Vagina (tissue), 2 donors: ENCODE measurements at places on chromosomes 13 and 19.

GRCh38 chr19:58034477-58034793 is 610 bp downstream of the ZSCAN1 start:
- DNase-seq: no peak

DNA sequence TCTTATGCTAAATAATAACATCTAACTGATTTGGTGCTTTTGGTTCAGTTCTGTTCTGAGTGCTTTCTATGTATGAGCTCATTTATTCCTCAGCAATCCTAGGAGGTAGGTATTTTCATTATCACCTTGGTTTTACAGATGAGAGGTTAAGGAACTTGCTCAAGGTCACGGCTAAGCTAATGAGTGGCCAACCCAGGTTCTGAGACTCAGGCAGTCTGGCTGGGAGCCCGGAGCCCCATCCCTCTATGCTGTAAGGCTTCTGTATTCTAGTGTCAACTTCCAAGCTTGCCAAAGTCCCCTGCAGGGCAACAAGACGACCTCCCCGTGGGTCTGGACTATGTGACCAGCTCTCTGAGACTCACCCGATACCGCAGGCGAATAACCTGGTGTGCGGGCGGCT is 60.5 kb downstream of the PARP4 start:
- no peak for DNase-seq

GRCh38 chr19:4342314-4342614 is 1.1 kb upstream of the MPND start:
- DNase-seq: peak; percentile 96

DNA sequence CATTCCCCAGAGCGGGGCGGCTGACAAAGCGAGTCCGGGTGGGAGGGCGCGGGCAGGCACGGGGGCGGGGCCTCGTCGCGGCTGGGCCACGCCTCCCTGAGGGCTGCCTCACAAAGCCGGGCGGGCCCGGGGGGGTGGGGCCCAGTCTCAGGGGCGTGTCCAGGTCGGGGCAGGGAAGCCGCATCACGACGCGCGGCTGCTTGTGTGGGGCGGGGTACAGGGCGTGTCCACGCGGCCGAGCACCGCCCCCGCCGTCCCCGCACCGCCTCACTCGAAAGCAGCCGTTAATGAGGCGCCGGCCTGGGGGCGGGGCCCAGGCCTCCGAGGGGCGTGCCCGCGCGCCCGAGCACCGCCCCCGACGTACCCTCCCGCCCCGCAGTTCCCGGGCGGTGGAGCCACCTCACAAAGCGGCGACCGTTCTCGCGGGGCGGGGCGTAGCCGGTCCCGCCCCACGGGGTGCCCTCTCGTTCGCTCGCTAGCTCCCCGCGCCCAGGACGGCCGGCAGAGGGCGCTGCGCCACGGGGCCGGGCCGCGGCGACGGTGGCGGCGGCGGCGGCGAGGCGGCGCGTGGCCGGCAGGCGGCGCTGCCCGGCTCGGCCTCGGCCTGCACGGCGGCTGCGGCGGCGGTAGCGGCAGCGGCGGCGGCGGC is at the start of gene CARM1:
TSS of gene CARM1 (plus strand) at position 599 of the 649 bp plus-strand sequence. CDS start 150 bp downstream, outside the sequence.
- peak; percentile 98 for DNase-seq

- DNase-seq: no peak
Measured at GRCh38 chr19:11781295-11782057, 14.7 kb downstream of the ZNF441 start.

DNA sequence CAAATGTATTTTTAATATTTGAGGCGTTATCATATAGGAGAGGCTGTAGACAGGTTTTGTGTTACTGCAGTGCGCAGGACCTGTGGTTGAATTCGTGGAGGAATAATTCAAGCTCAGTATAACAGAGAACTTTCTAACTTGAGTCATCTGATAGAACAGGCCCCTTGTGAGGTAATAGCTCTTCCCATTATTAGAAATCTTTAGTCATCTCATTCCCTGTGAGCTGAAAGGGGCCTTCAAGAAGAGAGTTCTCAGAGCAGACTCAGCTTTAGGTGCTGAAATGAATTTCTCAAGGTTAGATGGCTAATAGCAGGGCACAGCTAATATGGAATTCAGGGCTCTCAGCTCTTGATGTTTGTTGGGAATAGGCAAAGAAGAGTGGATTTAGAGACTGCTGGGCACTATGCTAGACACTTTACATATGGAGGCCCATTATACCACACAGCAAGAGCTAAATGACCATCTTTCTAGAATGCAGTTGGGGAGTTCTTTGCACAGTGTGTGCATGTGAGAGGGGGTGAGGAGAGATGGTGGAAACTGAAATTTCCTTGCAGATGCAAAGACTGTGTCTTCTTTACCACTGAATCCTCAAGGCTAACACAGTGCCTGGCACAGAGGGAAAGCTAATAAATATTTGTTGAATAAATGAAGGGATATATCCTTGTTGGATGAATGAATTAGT is 89.5 kb downstream of the DGKH start:
- no peak for DNase-seq

GRCh38 chr19:49492573-49493405 is 3.4 kb upstream of the RPS11 start:
- DNase-seq: no peak

- DNase-seq: no peak
Measured at GRCh38 chr13:34738254-34738992, 203.6 kb upstream of the NBEA start.

GRCh38 chr13:93903909-93904308 is 575.6 kb downstream of the DCT start:
- no peak for DNase-seq

DNA sequence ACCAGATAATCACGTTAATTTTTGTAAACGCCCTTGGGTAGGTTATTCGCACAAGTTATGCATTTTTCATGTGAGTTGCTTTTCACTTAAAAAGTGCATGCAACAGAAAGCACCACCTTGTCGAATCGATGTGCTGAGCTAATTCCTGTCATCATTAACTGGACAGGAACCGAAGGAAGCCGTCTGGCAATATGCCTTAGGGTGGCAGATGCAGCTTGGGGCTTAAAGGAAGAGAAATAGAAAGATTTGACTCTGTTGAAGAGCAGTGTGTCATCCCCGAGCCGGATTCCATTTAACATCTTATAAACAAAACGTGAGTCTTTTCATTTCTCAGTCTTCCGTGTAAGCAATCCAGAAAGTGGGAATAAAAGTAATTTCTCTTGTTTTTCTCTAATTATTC is 70.0 kb downstream of the ATP11A start:
- no peak for DNase-seq

DNA sequence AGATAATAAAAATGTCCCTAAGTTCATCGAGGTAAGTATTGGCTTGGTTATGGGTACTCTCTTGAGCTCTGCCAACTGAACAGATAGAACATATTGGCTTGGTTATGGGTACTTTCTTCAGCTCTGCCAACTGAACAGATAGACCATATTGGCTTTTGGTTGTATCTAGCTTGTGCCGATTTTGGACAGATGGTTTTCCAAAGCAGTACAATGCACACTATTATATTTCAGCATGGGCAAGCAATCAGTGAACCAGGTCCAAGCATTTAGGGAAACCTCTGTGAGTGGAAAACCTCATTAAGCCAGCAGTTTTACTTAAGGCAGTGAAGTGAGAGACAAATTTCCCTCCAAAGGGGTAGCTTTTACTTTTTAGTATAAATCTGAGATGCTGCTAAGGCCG is 1440.5 kb upstream of the SPRY2 start:
- DNase-seq: no peak

DNA sequence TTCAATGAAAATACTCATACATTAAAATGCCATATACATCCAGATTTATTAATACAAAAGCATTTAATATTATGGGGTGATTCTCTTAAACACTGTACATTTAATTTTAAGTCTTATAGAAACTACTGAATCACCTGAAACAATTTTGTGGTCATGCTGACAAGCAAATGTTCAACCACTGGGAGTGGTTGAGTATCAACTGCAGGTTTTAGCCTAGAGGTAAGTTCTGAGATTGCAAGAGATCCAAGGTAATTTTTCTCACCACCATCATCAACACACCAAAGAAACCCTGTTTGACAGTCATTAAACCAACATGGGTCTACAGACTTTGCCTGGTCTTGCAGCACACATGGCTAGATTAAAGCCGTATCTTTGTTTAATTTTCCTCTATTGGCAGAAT is 196.3 kb downstream of the LHFPL6 start:
- DNase-seq: no peak

GRCh38 chr19:2321565-2322283 is 6.7 kb downstream of the LSM7 start:
- DNase-seq: no peak

DNA sequence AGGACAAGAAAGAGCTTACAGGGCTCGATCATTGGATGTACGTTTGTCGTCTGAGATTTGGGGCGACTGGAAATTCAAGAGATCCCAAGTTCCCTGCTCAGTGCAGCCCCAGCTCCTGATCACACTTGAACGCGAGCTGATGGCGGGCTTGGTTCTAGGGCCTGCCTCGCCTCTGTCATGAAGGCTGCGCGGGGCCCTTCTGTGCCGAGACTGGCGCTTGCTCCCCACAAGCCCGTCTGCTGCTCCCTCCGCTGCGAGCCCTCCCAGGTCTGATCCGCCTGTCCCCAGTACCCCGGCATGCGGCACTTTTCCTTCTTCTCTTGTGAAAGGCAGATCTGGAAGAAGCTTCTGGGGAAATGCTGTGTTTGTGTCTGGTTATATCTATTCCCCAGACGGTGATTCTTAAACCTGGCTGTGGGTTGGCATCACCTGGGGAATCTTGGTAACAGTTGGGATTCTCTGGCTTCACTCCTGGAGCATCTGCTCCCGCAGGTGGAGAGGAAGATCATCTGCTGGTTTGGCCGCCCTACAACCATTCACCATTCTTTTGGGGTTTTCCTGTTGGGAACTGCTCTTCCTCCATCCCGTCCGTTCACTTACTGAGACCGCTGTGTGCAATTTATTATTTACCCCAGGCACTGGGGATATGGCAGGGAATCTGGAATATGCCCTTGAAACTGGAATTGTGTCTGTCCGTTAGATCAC is 43.6 kb downstream of the SIPA1L3 start:
- DNase-seq: no peak

DNA sequence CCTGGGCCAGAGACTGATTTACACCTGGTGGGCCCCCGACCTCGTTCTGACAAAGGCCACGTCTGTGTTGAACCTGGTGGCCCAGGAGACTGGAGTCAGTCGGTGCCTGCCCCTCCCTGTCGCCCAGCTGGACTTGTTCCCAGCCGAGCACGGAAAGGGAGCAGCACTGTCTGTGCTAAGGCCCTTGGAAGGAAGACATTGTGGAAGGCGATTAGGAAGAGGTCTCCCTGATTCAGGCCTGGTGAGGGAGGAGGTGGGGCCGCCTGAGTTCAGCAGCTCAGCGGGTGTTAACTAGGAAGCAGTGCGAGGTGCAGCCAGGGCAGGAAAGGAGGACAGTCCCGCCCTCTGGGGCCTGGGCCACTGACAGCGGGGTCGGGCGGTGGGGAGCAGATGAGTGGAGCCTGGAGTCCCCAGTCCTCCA is 64.7 kb downstream of the GPR12 start:
- no peak for DNase-seq

GRCh38 chr19:30686176-30686820 is 314.1 kb downstream of the ZNF536 start:
- DNase-seq: no peak

DNA sequence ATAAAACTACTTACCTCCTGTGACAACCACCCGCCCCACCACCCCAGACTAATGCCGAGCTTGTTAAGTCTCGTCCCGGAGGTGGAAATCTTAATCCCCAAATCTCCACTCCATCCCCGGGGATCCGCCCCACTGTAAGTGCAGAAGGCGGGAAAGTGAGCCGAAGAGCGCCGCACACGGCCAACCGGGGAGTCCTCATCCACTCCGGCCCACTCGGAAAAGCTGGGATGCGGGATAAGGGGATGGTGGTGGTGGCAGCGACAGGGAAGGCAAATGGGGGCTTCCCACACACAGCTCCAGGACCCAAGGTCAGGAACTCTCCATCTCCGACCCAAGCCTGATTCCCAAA is 621 bp downstream of the FBL start:
- no peak for DNase-seq

DNA sequence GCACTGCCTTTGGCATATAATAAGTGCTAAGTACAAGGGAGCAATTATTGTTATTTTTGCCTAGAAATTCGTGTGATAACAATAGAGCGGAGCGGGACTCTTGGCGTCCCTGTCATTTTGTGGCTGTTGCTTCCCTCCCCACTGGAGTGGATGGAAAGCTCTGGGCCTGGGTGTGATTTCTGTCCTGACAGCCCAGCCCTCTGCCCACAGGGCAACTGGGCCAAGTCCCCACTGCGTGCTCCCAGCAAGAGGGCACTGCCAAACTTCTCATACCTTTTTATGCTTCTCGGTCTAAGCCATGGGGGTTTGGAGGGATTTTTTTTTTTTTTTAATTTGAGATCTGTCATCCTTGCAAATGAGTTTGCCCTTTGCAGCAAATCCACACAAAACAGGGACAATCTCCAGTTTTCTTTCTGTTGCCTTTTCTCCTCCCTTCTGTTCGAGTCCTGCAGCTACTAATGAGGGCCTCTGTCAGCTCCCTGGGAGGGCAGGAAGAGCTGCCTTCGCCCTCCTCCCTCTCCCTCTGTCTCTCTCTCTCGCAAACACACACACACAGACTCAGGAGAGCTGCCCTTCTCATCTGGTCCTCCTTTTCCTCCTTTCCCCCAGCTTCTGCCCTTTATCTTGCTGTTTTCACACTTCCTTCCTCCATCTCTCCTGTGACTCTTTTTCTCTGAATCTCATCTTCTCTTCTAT is 103.9 kb downstream of the DNAJC15 start:
- DNase-seq: no peak

DNA sequence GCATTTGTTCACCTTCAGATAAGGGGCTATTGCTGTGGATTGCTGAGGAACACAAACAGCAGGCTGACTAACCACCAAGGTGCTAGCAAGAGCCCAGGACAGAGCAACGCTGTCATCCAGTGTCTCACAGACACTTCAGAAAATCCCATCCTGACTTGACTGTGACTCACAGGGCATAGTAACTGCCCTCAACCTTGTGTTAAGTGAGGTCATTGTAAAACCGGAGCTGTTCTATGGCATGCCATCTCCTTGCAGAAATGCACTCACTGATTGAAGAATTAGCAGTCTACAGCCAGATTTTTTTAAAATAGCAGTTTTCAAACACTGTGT is 51.1 kb downstream of the TNFRSF19 start:
- DNase-seq: no peak

DNA sequence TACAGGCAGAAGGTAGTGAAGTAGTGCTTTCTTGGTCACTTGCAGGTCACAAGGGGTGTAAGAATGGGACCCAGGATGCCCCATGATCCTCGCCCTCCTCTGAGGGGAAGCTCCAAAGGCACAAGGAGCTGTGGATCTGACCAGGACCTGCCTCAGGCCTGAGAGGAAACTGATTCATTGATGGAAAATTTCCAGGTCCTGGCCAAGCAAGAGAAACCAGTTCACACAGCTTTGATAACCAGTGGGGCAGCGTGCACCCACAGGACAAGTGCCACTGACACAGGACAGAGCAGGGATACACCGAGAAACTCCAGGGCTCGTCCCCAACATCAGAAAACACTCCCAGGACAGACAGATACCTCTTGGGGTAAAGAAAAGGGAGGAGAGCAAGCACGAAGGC is 177.1 kb downstream of the RBM26 start:
- DNase-seq: no peak

DNA sequence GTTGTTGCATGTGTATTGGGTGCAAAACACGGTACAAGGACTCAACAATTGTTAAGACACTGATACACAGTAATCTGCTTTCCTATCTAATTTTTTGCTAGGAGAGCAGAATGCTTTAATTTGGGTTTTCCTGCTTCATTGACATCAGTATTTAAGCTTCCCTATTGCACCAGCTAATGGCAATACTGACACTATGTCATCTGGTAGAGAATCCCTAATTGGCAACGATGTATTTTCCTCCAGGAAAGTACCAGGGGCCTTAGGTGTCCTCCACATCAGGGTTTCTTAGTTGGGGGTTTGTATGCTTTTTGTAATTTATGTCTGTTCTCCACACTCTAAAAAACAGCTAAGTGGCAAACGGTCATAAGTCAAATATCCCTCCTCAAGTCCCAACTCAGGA is 76.5 kb upstream of the FRY start:
- DNase-seq: no peak
